ENCODE measurements at places on chromosomes 12 and 14.

GRCh38 chr14:73740618-73741326 lies 26.6 kb upstream of the PNMA1 start:
- DNase-seq = no peak

DNA sequence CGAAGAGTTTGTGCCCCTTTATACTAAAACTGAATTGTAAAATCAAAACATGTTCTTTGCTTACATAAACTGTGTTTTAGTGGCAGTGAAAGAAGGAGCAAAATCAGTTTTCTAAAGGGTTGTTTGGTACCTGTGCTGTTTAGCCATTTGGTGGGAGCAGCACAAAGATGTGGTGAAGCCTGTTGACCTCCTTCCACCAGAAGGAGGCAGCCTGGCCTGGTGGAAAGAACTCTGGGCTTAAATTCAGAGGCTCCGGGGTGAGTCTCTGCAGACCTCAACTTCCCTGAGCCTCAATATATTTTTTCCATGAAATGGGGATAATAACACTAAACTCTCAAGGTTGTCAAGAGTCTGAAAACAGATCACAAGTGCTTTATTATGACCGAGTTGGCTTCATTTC lies 502.5 kb downstream of the VRK1 start:
- DNase-seq = no peak

GRCh38 chr12:79959484-79959883 lies 24.6 kb upstream of the PPP1R12A start:
- DNase-seq = no peak

GRCh38 chr14:91706996-91707395 lies 24.9 kb downstream of the CATSPERB start:
- no peak for DNase-seq

GRCh38 chr14:57392830-57393229 lies 2.4 kb downstream of the NAA30 start:
- no peak for DNase-seq

DNA sequence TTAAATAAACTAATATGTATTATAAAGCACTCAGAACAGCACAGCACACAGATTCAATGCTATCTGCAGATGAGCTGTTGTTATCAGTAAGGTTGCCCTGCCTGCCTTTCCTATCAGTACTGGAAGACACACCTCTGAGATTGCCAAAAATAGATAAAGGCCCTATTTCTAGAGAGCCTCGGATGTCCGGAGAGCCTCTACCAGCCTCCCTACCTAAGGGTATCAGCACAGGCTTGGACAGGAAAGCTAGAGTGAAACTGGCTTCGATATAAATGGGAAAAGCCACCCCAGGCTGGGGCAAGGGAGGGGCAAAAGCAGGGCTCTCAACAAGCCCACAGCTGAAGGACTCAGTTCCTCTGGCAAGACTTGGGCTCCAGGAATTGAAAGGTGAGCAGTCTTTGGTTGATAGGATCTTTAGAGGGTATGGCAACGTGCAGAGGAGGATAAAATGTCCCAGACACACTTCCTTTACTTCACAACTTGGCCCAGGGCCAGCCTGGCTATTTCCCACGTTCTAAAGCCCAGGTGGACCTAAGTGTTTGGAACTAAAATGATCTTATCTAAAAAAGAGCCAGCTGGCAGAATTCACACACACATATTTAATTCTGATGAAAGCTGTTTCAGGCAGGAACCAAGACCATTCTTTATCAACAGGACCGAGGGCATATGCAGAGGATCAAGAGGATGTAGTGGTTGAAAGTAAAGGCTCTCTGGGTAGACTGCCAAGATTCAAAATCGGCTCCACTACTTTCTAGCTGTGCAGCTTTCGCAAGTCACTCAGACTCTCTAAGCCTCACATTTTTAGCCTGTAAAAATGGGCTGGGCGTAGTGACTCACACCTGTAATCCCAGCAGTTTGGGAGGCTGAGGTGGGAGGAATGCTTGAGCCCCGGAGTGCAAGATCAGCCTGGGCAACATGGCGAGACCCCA lies 37.8 kb upstream of the ITPR2 start:
- DNase-seq = no peak

GRCh38 chr14:65502676-65503124 lies 90.2 kb downstream of the FUT8 start:
- DNase-seq = no peak

- no peak for DNase-seq
Observed at GRCh38 chr12:104637604-104638003, 180.9 kb downstream of the CHST11 start.

DNA sequence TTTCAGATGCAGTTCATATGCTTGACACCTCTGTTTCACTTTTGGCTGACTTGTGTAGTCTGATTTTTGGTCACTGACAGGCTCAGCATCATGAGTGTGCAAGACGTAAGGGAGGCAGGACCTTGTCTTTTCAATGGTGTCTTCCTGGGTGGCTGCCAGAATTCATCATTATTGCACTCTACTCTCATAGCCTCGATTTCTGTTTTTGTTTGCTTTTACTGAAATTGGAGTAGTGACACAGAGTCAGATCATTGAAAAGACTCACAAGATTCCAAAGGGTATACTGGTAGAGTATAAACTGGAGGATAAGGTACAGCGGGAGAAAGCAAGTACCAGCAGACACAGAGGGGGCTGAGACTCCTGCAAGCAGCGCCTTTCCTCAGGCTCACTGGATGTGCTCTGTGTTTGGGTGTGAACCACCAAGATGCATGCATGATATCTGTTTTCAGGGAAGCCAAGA lies 126.3 kb upstream of the FGD4 start:
- no peak for DNase-seq

DNA sequence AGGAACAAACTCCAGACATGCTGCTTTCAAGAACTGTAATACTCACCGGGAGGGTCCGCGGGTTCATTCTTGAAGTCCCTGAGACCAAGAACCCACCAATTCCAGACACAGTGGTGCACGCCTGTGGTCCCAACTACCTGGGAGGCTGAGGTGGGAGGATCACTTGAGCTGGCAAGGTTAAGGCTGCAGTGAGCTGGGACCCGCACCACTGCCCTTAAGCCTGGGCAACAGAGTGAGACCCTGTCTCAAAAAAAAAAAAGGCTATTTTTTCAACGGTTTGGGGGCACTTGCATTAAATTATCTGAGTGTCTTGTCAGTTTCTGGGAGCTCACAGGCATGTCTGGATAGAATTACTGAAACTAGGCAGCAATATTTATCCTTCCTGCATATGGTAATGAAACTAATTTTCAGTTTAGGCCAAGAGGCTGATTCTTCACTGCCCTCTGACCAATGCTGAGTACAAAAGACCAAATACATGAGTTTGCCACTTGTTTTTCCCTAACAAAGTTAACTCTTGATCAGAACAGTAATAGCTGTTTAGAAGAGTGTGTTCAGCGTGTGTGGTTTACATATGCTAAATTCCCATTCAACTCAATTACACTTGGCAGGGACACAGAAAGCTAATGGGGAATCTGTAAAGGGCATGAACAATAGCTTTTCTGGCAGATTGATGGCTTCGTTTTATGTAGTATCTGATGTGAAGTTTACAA lies 65.8 kb upstream of the RASSF3 start:
- DNase-seq = no peak

- no peak for DNase-seq
Observed at GRCh38 chr12:8912914-8913313, 1.4 kb upstream of the PHC1 start.
